ENCODE measurements at places on chromosomes 7 and 10. TPM values are rescaled to one million over a fixed set of nuclear protein-coding genes. Genes with fewer than 3 reads are reported as not detected.

Gene CPA5
- not detected for total RNA-seq

- peaks cover 2% of the 10 kb centered on the region for H3K4me1 ChIP-seq
- no peak overlapping the region for H3K4me3 ChIP-seq
- H3K27me3 ChIP-seq: peaks cover 7% of the 10 kb centered on the region
- no peaks in the 10 kb centered on the region for H3K36me3 ChIP-seq
Observed at GRCh38 chr10:43942096-43942850, 293.6 kb upstream of the ZNF32 start.

- H3K4me1 ChIP-seq: no peaks in the 10 kb centered on the region
- no peak overlapping the region for H3K4me3 ChIP-seq
- H3K36me3 ChIP-seq: no peaks in the 10 kb centered on the region
Observed at GRCh38 chr7:33982425-33982786, 77.1 kb downstream of the BMPER start.

Gene NKX6-2
- total RNA-seq: not detected

- no peaks in the 10 kb centered on the region for H3K4me1 ChIP-seq
Observed at GRCh38 chr7:1706721-1707613, 36.9 kb downstream of the ELFN1 start.

GRCh38 chr10:11810973-11811372 is 12.2 kb upstream of the PROSER2 start:
- no peak for DNase-seq
- peaks cover 17% of the 10 kb centered on the region for H3K27me3 ChIP-seq
- H3K36me3 ChIP-seq: no peaks in the 10 kb centered on the region
- no peak overlapping the region for H3K27ac ChIP-seq
- H3K4me3 ChIP-seq: no peak overlapping the region
- no peaks in the 10 kb centered on the region for H3K4me1 ChIP-seq

DNA sequence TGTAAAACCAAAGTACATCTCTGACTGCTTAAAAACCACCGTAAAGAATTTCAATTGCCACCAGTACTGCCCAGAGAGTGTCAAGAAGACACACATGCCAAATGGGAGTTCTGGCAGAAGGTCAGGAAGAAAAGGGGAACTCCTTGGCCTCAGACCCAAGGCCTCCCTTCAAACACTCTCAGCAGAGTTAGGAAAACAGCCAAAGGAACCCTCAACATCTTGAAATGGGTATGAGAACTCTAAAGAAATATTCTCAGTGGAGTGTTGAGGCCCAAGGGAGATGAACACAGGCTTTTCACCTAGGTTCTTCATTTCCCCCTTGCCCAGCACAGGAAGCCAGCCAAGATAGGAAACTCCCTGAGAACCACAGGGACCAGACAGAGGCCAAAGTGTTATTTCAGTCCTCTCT is 96.1 kb upstream of the ASAH2 start:
- no peak overlapping the region for H3K27ac ChIP-seq
- no peak overlapping the region for H3K4me3 ChIP-seq
- DNase-seq: no peak
- H3K36me3 ChIP-seq: peaks cover 38% of the 10 kb centered on the region

GRCh38 chr7:1555813-1556543 is at the start of gene TMEM184A:
TMEM184A (minus strand) TSS chr7:1556205; CDS start chr7:1555484, 721 bp downstream.
- peaks cover 3% of the 10 kb centered on the region for H3K4me1 ChIP-seq
- no peaks in the 10 kb centered on the region for H3K36me3 ChIP-seq
- H3K4me3 ChIP-seq: no peak within 1 kb of the TSS
- peak; percentile 57 for DNase-seq
- no peaks in the 10 kb centered on the region for H3K27me3 ChIP-seq

Gene CHRM2
- total RNA-seq: not detected

DNA sequence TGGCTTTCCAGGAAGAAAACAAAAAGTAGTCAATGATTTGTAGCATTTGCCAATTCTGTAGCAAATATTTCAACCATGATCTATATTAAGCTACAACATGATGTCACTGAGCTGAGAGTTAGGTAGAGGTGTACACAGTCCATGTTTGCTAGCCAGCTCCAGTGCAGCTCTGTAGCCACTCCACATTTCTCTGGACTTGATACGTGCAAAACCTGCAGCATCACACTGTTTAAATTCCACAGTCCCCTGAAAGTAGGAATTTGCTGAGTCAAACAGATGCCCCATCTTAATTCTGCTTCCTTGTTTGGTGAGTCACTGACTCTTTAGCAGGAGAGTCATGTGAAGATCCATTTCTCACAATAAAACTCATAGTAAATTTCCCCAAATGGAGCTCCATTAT is 89.8 kb upstream of the LRRTM3 start:
- H3K4me3 ChIP-seq: no peak overlapping the region
- no peaks in the 10 kb centered on the region for H3K36me3 ChIP-seq
- H3K27me3 ChIP-seq: no peaks in the 10 kb centered on the region
- H3K27ac ChIP-seq: no peak overlapping the region

- no peak overlapping the region for H3K27ac ChIP-seq
- no peak overlapping the region for H3K4me3 ChIP-seq
- no peaks in the 10 kb centered on the region for H3K36me3 ChIP-seq
- peaks cover 1% of the 10 kb centered on the region for H3K4me1 ChIP-seq
- H3K27me3 ChIP-seq: no peaks in the 10 kb centered on the region
- DNase-seq: no peak
Observed at GRCh38 chr10:3692387-3692999, 92.5 kb downstream of the KLF6 start.

- no peak overlapping the region for H3K4me3 ChIP-seq
- H3K27ac ChIP-seq: no peak overlapping the region
- no peaks in the 10 kb centered on the region for H3K27me3 ChIP-seq
- no peaks in the 10 kb centered on the region for H3K36me3 ChIP-seq
- no peaks in the 10 kb centered on the region for H3K4me1 ChIP-seq
- no peak for DNase-seq
Observed at GRCh38 chr7:67711706-67712105, 715.1 kb downstream of the TYW1 start.

Gene H2BK1
- not detected for total RNA-seq

- H3K36me3 ChIP-seq: peaks cover 3% of the 10 kb centered on the region
- no peak overlapping the region for H3K27ac ChIP-seq
- H3K4me1 ChIP-seq: peaks cover 2% of the 10 kb centered on the region
- H3K4me3 ChIP-seq: no peak overlapping the region
Observed at GRCh38 chr7:156820445-156821063, 72.4 kb downstream of the LMBR1 start.

- DNase-seq: no peak
- no peaks in the 10 kb centered on the region for H3K4me1 ChIP-seq
- no peak overlapping the region for H3K4me3 ChIP-seq
- peaks cover 1% of the 10 kb centered on the region for H3K27me3 ChIP-seq
- no peak overlapping the region for H3K27ac ChIP-seq
Observed at GRCh38 chr7:80014511-80014910, 120.1 kb upstream of the GNAI1 start.

Gene CFTR
- not detected for total RNA-seq

Data from activated CD4-positive, alpha-beta T cell treated with anti-CD3 and anti-CD28 coated beads, Interleukin-2, amount 10 ng/mL, durations not matched to agents 7 days and 5 days (primary cell).